Calu3 (cell line): ENCODE measurements at places on chromosomes 1 and 21. TPM values are rescaled to one million over a fixed set of nuclear protein-coding genes. Genes with fewer than 3 reads are reported as not detected.

- H3K36me3 ChIP-seq: no peaks in the 10 kb centered on the region
- H3K27ac ChIP-seq: peak overlapping the region; percentile 78
- DNase-seq: no peak
- H3K4me1 ChIP-seq: peaks cover 25% of the 10 kb centered on the region
- H3K4me3 ChIP-seq: no peak overlapping the region
Measured at GRCh38 chr1:113307771-113308445, 82.4 kb upstream of the MAGI3 start.

DNA sequence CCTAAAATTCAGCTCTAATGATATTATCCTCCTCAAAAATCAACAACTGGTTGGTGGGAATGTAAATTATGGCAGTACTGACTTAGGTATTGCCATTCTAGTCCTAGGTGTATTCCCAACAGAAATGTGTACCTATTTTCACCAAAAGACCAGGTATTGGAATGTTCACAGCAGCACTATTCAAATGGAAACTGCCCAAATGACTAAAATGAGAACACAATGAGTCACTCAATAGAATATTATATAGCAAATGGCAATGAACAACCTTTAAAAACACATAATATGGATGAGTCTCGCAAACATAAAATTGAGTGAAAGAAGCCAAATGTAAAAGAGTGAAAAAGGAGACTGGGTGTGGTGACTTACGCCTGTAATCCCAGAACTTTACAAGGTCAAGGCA, 44.9 kb downstream of the GADD45A start:
- H3K27me3 ChIP-seq: no peaks in the 10 kb centered on the region
- no peak overlapping the region for H3K27ac ChIP-seq
- peaks cover 7% of the 10 kb centered on the region for H3K4me1 ChIP-seq
- DNase-seq: no peak
- peaks cover 11% of the 10 kb centered on the region for H3K36me3 ChIP-seq
- no peak overlapping the region for H3K4me3 ChIP-seq

DNA sequence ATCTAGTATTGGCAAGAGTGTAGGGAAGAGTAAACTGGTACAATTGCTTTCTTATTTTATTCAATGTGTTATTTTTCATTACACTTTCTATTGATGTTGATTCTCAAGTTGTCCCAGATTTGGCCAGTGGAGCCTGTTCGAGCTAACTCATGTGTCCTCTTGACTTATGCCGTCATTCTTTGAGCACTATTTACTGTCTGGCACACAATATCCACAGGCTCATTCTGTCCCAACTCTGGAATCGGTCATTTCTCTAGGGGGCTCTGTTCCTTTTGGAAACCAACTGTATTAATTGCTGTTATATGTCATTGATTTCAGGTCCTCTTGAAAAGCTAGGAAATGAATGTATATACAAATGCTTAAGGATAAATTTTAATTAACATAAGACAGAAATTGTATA, 22.4 kb upstream of the SFPQ start:
- DNase-seq: no peak
- no peaks in the 10 kb centered on the region for H3K4me1 ChIP-seq
- H3K27ac ChIP-seq: no peak overlapping the region

- H3K4me3 ChIP-seq: no peak overlapping the region
- no peaks in the 10 kb centered on the region for H3K36me3 ChIP-seq
- H3K27me3 ChIP-seq: no peaks in the 10 kb centered on the region
- no peak overlapping the region for H3K27ac ChIP-seq
Measured at GRCh38 chr1:106995970-106996369, 60.5 kb upstream of the PRMT6 start.

GRCh38 chr1:45543581-45544417, 6.8 kb upstream of the AKR1A1 start:
- H3K36me3 ChIP-seq: no peaks in the 10 kb centered on the region
- H3K4me1 ChIP-seq: peaks cover 32% of the 10 kb centered on the region
- H3K27me3 ChIP-seq: no peaks in the 10 kb centered on the region
- H3K4me3 ChIP-seq: no peak overlapping the region
- DNase-seq: no peak

DNA sequence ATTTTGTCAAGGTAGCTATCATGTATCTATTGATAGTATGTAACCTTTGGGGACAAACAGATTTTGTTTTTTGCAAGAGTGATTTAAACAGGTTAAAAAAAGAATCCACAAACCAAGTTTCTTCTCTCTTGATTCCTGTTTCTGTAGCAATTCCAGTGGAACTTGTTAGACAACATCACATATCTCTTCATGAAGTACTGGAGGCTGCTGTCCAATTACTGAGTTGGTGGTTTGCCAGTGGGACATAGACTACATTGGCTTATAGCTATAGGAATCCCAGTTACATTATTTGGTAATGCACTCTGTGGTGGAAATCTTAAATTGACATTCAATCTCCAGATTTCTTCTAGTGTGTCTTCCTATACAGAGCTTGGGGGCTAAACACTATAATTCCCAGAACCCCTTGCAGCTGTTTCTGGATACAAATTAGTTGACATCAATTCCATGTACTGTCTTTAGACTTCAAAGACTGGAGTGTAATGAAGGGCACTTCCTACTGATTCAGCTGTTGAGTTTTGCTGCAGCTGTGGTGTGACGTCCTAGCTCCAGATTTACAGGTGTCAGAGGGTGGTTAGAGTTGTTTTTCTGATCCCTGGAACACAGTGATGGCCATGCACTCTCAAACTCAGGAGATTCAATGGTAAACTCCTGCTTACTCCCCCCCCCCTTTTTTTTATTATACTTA, 29.4 kb upstream of the GCLM start:
- no peak overlapping the region for H3K27ac ChIP-seq
- H3K4me1 ChIP-seq: no peaks in the 10 kb centered on the region
- no peak overlapping the region for H3K4me3 ChIP-seq

GRCh38 chr1:44884746-44885145, 41.7 kb upstream of the PTCH2 start:
- no peak overlapping the region for H3K4me3 ChIP-seq
- H3K36me3 ChIP-seq: peaks cover 4% of the 10 kb centered on the region
- no peaks in the 10 kb centered on the region for H3K4me1 ChIP-seq
- no peak overlapping the region for H3K27ac ChIP-seq
- DNase-seq: no peak

DNA sequence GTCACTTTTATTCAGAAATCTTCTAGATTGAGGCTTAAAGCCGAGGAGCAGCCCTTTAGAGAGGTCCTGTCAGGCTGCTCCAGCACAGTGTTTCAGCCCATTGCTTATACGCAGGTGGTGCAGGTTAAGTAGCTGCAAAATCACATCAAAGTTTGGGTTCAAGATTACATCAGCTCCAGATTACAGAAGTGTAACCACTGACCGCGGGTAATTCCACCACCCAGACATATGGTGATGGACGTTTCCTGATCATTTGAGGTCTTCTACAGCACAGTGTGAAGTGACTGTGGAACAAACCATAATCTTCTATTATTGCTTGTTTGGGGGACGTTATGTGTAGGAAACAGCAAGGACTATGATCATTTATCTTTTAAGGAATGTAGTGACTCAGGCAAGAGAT, 11.8 kb downstream of the C1orf115 start:
- no peak for DNase-seq
- no peak overlapping the region for H3K27ac ChIP-seq
- peaks cover 7% of the 10 kb centered on the region for H3K27me3 ChIP-seq
- no peaks in the 10 kb centered on the region for H3K36me3 ChIP-seq

GRCh38 chr1:205111354-205111753, 10.4 kb downstream of the RBBP5 start:
- no peak for DNase-seq
- no peaks in the 10 kb centered on the region for H3K4me1 ChIP-seq
- H3K27me3 ChIP-seq: no peaks in the 10 kb centered on the region
- H3K36me3 ChIP-seq: peaks cover 20% of the 10 kb centered on the region

GRCh38 chr1:203536980-203537455, 43.1 kb downstream of the OPTC start:
- DNase-seq: peak; percentile 53
- peaks cover 24% of the 10 kb centered on the region for H3K4me1 ChIP-seq
- peaks cover 9% of the 10 kb centered on the region for H3K27me3 ChIP-seq
- H3K27ac ChIP-seq: peak overlapping the region; percentile 13

- no peaks in the 10 kb centered on the region for H3K27me3 ChIP-seq
- no peaks in the 10 kb centered on the region for H3K4me1 ChIP-seq
- no peak overlapping the region for H3K27ac ChIP-seq
- H3K36me3 ChIP-seq: peaks cover 4% of the 10 kb centered on the region
- no peak overlapping the region for H3K4me3 ChIP-seq
- no peak for DNase-seq
Measured at GRCh38 chr1:232344791-232345399, 285.0 kb downstream of the SIPA1L2 start.

DNA sequence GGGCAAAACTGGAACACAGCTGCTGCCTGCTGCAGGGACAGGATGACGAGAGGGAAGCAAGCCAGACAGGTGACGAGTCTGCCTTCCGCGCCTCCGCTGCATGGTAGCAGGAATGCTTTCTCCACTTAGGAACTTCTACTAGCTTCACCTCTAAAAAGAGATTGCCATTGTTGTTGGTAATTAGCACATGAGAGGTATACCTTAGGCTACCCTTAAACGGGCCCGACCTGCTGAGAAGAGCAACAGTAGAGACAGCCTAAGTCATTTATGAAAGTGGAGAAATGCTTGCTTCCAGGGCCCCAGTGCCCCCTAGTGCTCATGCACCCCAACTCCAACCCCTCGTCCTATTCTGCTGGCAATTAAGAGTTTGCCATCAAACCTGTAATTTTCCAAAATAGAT, 96.9 kb upstream of the AKT3 start:
- no peaks in the 10 kb centered on the region for H3K36me3 ChIP-seq
- H3K27me3 ChIP-seq: no peaks in the 10 kb centered on the region
- peak; percentile 58 for DNase-seq
- no peak overlapping the region for H3K4me3 ChIP-seq
- no peak overlapping the region for H3K27ac ChIP-seq
- H3K4me1 ChIP-seq: peaks cover 25% of the 10 kb centered on the region

DNA sequence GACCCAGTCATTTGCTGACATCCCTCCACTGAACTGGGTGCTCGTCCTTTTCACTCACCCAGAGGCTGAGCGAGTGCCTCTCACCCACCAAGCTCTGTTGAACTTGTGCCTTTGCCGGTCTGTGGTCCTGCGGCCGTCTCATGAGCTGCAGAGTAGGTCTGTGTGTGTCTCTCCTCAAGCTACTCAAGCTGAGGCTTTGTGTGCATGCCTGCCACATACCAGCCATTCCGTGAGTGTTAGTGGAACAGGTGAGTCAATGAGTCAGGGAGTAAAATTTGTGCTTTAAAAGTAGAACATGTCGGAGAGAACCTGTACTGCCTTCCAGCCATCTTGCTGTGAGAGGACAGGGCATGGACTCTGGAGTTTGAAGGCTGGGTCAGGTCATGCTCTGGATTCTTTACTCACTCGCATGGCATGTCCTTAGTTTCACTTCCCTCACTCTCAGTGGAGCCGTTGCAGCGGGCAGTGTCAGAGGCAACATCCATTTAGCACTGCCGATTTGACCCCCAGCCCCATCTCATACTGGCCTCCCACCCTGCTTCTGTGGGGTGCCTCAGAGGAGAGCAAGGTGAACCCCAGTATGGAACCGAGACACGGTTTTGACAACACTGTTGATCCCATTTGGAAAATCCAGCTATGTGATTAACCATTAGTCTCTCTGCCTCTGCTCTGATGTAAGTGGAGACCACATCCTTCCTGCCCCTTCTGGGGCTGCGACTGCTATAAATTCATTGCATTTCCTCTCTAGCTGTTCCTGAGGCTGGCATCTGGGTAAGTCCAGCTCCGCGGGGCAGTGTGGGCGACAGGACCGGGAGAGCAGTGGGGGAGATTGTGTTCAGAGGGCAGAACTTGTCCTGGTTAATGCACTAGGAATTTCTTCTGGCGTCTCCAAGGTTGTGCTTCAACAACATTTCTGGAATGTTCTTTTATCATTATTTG, at the start of gene NLRP3:
Gene NLRP3, plus strand, starts transcription at position 751 of the 939 bp plus-strand sequence. CDS start 2,628 bp downstream, outside the sequence.
- peak within 1 kb of the TSS; percentile 35 for H3K4me3 ChIP-seq
- H3K36me3 ChIP-seq: no peaks in the 10 kb centered on the region
- DNase-seq: peak; percentile 13
- H3K27ac ChIP-seq: no peak within 1 kb of the TSS
- H3K27me3 ChIP-seq: no peaks in the 10 kb centered on the region

DNA sequence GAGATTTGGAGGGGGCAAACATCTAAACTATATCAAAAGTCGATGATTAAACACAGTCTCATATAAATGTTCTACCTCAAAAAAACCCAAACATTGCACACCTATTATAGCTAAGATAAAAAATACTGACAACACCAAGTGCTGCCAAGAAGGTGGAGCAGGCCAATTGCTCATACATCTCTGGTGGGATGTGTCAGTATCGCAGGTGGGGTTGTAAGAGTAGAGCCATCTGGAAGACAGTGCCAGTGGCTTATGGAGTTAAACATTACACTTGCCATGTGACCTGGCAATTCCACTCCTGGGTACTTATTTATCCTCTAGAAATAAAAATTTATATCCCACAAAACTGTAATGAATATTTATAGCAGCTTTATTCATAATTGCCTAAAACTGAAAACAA, 213.4 kb downstream of the DISC1 start:
- no peaks in the 10 kb centered on the region for H3K36me3 ChIP-seq
- no peak overlapping the region for H3K27ac ChIP-seq
- no peaks in the 10 kb centered on the region for H3K27me3 ChIP-seq
- no peak overlapping the region for H3K4me3 ChIP-seq
- no peak for DNase-seq
- H3K4me1 ChIP-seq: peaks cover 31% of the 10 kb centered on the region

GRCh38 chr1:53850082-53850673, 12.1 kb upstream of the NDC1 start:
- H3K27me3 ChIP-seq: peaks cover 9% of the 10 kb centered on the region
- H3K4me3 ChIP-seq: no peak overlapping the region
- no peak for DNase-seq
- H3K4me1 ChIP-seq: no peaks in the 10 kb centered on the region

DNA sequence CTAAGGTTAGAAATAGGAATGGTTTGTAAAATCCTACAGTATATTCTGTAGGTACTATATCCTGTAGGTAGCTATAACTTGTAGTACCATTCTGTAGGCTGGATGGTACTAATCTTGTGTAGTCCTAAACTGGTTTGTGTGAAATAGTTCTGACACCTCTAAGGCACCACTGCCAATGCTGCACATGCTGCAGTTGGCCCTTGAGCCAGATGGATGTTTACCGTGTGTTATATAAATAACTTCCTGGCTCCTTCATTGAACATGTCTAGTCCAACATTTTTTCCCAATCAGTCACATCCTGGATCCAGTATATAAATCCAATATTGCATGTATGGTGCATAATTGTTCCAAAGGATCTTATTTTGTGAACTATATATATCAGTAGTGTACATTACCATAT, 89.5 kb upstream of the GNG4 start:
- peaks cover under 1% of the 10 kb centered on the region for H3K36me3 ChIP-seq
- DNase-seq: no peak
- no peaks in the 10 kb centered on the region for H3K27me3 ChIP-seq
- no peak overlapping the region for H3K4me3 ChIP-seq
- H3K27ac ChIP-seq: no peak overlapping the region

SELENON gene
- 39.6 and 40.6 TPM in 2 replicates for total RNA-seq

CNR2 gene
- not detected in 2 replicates for total RNA-seq

APCS gene
- 0.66 TPM in 1 of 2 replicates, not detected in the other for total RNA-seq

VWA1 gene
- total RNA-seq: 78.7 and 78.9 TPM in 2 replicates

ITLN2 gene
- total RNA-seq: not detected in 2 replicates

APOBEC4 gene
- total RNA-seq: not detected in 2 replicates

SETDB1 gene
- total RNA-seq: 64.9 and 70.6 TPM in 2 replicates

TMEM81 gene
- 3.9 and 4.4 TPM in 2 replicates for total RNA-seq

LCE3D gene
- total RNA-seq: not detected in 2 replicates

IFI44 gene
- total RNA-seq: 125 and 259 TPM in 2 replicates
